Esophagus mucosa (tissue), 1 donor: ENCODE measurements at places on chromosomes 3 and 15.
A peak's percentile ranks its signal among the peaks of the same experiment; 100 is the strongest.

- no peak for ATAC-seq
Observed at GRCh38 chr3:59845386-59845785, 795.6 kb upstream of the CFAP20DC start.

GRCh38 chr15:96066852-96067495, 263.5 kb upstream of the NR2F2 start:
- ATAC-seq, result no peak

DNA sequence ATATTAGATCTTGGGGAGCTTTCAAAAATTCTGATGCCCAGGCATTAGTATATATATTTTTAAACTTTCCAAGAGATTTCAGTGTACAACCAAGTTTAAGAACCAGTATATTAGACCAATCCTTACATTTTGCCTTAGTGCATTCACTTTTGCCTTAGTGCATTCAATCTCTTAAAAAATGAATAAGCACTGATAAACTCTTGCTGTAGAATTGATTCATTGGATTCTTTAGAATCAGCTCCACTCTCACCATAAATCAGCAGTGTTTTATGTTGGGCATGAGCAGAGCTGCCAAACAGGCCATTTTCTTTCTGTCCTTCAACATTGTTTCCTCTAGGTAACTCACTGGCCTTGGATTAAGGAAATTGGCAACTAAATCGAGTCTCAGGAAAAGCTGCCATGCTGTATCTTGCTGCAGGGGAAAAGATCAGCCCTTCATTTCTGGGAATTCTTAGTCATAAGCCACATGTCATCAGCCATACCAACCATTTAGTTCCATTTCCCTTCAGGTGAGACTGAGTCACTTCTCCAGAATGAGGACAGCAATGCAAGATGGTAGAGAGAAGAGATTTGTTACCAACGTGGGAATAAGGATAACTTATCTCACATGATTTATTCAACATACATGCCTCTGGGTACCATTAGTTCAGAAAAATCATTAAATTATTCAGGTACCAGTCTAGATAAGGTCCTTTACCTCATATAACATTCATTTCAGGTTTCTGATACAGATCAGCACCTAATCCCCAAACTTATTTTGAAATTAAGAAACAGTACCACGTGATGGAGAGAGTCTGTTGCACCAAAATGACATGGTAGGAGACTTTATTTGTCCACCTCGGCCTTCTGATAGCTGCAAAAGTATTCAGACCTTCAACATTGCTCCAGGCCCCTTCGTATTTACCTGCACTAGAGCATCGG, 192.5 kb downstream of the P3H2 start:
- peak; percentile 98 for ATAC-seq

DNA sequence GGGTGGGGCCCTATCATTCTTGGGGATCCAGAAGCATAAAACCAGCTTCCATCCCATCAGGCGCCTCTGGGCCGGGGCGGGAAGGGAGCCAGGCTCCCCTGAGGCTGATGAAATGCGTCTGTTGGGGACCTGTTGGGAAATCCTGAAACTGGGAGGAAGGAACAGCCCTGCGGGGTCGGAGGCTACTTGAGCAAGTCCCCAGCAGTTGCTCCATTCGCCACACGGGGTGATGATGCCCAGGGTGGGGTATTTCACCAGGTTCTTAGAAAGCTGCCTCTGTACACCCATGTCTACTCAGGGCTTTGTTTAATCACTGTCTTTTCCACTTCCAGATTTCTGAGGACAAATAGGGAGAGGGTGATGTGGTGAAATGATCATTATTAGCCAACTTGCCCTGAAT, 25.4 kb upstream of the TSEN2 start:
- ATAC-seq, result no peak

- no peak for ATAC-seq
Observed at GRCh38 chr3:54215521-54215920, 93.2 kb downstream of the CACNA2D3 start.

GRCh38 chr3:149812165-149812605, 830 bp upstream of the RNF13 start:
- ATAC-seq, result no peak

DNA sequence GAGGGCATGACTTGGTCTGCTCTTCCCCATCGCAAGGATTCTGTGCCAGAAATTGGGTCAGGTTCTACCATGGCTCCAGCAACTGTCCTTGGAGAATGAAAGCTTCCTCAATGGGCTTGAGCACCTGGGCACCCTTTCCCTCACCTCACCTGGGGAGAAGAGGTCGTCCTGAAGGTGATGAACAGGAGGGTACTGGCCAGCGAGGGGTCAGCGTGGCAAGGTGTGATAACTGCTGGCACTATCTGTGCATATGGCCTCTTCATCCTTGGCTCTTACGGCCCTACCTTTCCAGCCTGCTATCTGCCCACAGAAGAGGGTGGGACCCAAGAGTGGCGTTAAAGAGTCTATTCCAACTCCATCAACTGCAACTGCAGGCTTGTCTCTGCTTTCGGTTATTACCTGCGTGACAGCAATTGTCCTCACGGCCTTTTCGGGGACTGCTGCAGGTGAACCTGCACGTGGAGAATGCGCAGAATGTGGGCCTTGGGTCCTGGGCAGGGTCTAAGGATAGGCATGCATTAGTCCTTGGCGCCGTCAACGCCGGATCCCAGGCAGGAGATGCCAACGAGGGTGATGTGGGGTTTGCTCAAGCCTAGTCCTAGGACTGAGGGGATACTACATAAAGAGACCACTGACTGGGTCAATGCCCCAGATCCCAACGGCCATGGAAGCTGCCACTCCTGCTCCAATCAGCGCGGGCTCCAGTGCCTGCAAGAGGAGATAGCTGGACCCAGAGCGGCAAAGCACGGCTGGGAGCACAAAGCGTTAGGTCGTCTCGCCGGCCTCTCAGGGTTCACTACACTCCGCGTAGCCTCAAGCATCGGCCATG, 625 bp upstream of the RBM15B start:
- ATAC-seq, result peak; percentile 0

GRCh38 chr3:143170676-143171075, 51.1 kb downstream of the CHST2 start:
- no peak for ATAC-seq

- ATAC-seq, result no peak
Observed at GRCh38 chr3:11410564-11410963, 138.4 kb downstream of the ATG7 start.

DNA sequence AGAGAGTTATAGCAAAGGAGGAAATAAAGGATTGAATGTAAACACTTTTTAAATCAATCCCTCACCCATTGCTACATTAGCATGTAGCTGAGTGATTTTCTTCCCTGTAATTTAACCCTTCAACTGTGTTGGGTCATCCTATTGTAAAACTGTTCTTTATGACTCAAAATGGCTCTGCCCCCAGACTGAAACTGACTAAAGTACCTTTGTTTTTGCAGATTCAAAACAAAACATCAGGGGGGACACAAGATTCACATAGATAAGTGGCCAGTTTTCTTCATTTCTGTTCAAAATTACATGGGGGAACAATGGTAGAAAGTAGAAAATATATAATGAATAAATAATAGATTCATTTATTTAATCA, 268.4 kb downstream of the IGSF11 start:
- no peak for ATAC-seq

DNA sequence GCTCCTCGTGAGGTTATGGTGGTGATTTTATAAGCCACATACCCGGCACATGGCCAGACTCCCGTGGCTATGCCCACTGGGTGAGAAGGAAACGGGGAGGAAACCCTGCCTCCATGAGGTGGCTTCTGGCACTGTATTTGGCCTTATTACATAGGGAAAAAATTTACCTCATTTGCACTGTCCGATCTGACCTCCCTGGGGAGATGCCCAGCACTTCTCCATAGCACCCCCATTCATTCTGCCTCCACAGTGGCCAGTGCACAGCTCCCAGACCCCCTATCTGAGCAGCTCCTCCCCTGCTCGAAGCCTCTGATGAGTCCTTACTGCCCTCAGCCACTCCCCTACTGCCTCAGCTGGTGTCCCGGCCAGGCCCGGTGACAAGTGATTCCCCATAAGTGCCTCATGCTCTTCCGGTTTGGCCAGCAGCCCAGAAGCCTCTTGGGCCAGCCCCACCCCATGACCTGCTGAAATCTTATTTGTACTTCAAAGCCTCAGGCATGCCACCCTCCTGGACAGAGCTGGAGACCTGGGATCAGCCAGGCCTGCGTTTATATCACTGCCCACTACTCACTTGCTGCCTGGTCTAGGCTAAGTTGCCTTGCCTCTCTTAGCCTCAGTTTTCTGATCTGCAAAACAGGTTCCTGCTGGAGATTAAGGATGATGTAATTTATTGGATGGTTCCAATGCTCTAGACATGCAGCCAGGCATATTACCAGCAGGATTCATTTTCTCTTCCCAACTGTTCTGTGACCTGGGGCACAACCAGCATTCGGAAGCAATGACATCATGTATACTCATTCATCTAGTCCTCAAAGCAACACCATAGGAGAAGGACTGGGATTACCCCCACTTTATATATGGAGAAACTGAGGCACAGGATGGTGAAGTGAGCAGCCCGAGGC, 30.6 kb upstream of the SLC6A6 start:
- peak; percentile 76 for ATAC-seq

- ATAC-seq, result no peak
Observed at GRCh38 chr3:150610785-150611184, 7.7 kb downstream of the SELENOT start.

DNA sequence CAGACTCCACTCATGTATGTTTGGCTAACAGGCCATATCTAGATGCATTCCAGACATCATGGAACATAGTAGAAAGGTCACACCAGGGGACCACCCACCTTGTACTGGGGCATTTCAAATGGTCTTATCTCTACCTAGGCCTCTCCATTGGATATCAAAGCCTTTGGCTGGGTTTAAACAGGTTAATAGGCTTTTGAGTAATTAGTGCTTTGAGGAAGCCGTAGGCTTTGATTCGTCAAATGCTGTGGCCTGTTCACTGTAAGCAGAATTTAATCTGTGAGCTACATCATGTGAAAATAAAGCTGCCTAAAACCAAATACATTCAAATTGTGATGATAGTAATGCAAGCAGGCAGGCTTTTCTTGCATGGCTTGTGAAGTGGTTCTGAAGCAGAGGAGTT, 129.5 kb downstream of the ST8SIA2 start:
- ATAC-seq, result no peak

DNA sequence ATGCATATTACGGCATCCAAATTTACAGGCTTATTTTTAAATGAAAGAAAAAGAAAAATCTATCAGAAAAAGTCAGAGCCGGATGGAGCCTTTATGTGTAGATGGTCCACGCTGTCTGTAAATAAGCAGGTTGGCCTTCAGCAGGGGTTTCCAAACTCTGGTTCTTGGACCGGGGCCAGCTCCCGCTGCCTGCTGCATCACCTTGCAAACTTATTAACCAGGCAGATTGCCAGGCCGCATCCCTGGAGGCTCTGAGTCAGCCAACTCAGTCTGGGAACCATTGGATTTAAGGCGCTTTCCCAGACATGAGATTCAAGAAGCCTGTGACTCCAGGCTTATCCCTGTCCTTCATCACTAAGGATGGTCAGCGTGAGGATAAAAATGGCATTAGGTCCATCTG, 212.4 kb downstream of the OPA1 start:
- ATAC-seq, result peak; percentile 68

GRCh38 chr15:73142802-73143762, 90.8 kb downstream of the NEO1 start:
- ATAC-seq, result no peak

GRCh38 chr3:143595456-143596077, 252.7 kb downstream of the SLC9A9 start:
- no peak for ATAC-seq

DNA sequence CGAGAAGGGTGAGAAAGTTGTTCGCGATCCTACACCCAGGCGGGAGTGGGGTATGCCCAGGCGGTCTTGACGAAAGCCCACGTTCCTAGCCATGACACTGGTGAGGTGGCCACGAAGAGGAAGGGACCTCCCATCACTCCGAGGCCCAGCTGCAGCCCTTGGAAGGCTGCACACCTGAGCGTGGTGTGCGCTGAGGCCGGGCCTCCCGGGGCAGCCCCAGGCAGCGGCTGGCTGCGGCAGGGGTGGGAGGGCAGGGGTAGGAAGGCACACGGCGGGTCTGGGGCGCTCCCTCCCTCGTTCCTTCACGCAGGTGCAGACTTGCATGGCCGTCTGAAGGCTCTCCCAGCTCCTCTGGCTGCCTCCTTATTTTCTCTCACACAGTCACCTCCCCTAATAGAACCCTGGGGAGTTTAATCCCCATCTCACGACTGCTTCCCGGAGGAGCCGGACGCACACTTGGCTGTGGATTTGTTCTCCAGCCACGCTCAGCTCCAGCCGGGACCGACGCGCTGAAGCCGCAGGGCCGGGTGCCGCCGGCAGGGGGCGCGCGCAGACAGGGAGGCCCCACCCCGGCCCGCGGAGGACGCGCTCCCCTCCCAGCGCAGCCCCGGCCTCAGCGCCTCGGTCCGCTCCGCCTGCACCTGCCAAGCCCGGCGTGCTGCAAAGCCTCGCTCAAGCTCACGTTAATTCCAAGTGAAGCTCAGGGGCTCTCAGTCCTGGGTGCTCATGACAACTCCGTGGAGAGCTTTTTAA, 37.8 kb upstream of the MUC4 start:
- ATAC-seq, result no peak

- ATAC-seq, result peak; percentile 91
Observed at GRCh38 chr3:69200384-69201068, 78.1 kb upstream of the LMOD3 start.

DNA sequence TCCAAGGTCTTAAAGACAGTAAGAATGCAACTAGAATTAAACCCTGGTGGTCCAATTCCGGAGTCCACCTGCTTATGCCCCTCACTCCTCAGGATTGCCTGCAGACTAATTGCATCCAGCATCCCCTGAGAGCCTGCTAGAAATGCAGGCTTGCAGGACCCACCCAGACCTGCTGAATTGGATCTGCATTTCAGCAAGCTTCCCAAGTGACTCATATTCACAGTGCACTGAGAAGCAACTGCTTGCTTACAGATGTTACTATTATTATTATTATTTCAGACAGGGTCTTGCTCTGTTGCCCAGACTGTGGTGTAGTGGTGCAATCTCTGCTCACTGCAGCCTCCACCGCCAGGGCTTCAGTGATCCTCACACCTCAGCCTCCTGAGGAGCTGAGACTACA, 83.5 kb upstream of the VGLL4 start:
- ATAC-seq, result peak; percentile 42

GRCh38 chr3:53238886-53239285, 16.9 kb downstream of the TKT start:
- no peak for ATAC-seq

DNA sequence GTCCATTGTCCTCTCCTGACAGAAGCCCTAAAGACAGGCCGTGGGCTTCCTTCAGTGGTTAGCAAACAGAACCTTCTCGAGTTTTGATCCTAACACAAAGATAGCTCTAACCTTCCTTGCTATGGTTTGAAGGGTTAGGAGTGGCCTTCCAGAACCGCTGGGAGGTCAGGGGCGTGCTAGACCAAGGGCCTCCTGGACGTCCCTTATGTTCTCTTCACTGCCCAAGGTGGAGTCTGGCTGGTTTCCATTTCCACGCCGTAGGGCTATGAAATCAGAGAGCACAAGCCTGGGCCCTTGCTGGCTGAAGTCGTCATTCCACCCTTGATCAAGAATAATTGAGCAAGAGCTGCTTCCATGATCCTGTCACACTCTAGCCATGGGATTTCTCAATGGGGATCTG, 475.1 kb downstream of the SHQ1 start:
- no peak for ATAC-seq

GRCh38 chr3:13141991-13142412, 68.8 kb upstream of the IQSEC1 start:
- no peak for ATAC-seq
